ENCODE measurements at places on chromosomes 4 and X.
A peak's percentile ranks its signal among the peaks of the same experiment; 100 is the strongest.

DNA sequence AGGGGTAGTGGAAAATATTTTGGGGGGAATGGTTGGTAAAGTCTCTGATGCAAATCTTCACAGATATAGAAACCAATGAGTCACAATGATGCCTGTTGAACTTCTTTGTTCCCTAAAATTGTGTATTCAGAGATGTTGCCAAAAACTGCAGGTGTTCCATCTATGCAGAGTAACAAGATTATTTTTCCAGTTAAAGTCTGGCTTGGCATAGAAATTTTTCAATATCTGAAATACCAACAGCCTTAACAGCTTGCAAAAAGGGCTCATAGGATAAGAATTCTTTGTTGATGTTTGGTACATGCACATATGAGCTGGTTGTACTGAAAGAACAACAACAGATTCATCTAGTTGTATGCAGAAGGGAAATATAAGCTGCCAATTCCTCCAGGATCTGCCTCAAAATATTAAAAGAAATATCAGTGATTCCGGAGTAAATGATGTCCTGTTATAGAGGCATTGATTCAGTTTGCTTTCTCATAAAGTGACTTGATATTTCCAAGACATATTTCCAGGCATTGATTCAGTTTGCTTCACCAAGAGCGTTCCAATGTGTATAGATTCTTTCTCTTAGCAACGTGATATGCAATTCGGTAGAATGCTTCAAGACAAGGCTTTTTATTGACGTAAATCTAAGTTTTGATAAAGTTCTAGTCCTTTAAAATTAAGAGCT lies 564.4 kb downstream of the TMA16 start:
- DNase-seq = no peak

DNA sequence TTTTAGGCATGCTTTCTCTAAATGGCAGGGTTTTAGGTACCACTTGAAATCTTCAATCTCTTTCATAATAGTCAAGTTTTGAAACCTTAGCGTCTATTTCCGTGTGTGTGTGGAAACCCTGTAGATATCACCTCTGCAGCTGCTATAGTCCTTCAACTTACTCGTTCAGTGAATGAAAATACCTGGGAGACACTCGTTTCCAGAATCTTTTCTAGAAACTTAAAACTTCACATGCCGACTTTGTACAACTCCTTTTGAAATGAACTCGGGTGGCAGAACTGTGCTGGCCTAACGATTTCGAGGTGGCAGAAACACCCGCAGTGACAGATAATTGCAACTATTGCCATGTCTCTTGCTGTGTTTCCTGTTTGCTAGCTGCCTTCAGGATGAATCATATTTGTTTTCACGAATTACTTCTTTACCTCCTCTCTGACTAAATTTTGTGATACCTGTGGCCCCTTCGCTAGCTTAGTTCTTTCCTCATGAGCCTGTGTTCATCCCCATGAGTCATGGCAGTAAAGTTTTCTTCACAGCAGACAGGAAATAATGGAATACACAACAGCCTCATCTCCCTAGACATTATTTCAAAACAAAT lies 104.7 kb upstream of the SMIM10 start:
- DNase-seq = no peak

DNA sequence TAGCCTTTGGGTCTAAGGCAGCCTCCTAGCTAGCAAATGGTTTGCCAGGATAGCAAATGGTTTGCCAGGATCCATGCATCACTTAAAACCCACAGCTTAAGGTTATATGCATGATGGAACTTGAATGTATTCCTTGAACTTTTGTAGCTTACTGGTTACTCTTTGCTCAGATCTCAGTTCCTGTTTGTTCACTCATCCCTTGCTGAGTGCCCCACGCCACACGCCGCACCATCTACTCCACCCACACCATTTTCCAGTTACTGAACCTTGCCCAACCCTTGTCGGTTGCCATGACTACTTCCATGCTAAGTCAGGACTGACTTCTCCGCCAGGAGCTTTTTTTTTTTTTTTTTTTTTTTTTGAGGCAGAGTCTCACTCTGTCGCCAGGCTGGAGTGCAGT lies 29.5 kb upstream of the XIAP start:
- DNase-seq = no peak

- DNase-seq = no peak
Observed at GRCh38 chr4:85763202-85763601, 288.3 kb downstream of the ARHGAP24 start.

GRCh38 chr4:23324021-23324690 lies 565.7 kb downstream of the PPARGC1A start:
- DNase-seq = no peak

DNA sequence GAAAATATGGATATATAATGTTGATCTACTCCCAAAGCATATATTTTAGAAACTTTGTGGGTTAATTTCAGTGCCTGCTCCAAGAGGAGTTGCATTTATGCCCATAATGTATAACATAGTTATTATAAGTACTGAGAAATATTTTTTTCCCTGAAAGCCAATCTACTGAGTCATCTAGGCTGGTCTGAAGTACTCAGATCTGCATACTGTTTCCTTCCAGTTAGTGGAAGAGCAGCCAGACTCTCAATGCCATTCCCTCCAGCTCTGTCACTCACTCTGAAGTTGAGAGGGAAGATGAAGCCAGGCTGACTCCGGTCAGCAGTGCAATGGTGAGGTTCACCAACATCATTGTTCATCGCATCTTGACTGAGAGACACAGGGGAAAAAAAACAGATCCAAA lies 505.1 kb downstream of the PPARGC1A start:
- no peak for DNase-seq

GRCh38 chr4:180932370-180933001 lies 1310.7 kb upstream of the TENM3 start:
- DNase-seq = no peak

DNA sequence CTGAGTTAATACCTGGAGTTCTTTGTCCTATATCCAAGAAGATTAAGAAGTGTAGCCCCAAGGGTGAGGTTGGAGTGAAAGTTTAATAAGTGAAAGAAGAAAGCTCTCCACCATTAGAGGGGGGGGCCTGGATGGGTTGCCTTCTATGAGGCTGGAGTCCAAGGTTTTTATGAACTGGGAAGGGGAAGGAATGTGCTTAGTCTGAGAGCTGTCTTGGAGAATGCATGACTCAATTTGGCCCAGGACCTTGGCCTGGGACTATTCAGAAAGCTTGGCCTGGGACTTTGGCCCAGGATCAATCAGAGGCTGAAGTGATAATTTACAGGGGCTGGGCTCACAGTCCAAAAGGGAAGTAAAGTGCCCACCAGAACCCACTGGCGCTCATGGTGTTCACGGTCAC lies 1049.0 kb upstream of the GRIA3 start:
- peak; percentile 49 for DNase-seq

- no peak for DNase-seq
Observed at GRCh38 chr4:151983854-151984253, 223.0 kb upstream of the GATB start.

- no peak for DNase-seq
Observed at GRCh38 chr4:68985442-68985841, 33.8 kb upstream of the UGT2A3 start.

DNA sequence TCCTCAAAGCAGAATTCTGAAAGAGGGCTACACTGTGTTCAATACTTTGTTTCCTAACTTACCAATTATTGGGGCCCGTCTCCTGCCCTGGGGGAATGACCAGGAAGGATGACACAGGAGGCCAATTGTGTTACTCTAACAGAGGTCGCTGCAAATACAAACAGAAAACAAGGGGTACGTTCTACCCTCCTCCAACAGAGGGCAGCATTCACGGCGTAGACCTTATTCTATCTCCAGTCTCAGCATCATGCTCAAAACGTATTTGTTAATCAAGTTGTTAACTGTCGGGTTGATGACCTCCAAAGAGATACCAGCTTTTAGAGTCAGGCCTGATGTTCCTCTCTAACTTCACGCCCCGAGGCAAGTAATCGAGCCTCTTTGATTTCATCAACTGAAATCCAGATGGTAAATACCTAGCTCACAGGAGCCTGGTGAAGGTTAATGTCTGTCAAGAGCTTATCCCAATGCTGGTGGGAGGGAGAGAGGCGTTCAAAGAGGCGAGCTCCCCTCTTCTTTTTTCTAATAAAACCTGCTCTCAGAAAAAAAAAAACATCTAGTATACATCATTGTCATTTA lies 181.0 kb upstream of the KCNIP4 start:
- DNase-seq = no peak

- no peak for DNase-seq
Observed at GRCh38 chrX:109774136-109774535, 41.1 kb upstream of the ACSL4 start.

DNA sequence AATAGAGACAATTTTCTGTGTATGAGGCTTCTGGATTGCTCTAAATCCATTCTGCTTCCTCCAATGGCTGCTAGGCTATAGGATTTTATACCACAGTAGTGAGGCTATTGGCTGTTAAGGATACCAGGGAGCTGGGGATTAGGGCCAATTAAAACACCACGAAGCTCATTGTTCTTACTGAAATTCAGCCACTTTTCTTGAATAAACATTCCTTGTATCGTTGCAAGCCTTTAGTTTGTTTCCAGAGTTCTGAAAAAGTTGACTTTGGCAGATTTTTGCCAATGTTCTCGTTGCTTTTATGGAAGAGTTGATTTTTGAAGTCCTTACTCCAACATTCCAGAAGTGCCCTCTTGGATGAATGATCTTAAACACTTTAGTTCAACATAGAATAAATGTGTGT lies 238.4 kb upstream of the TEX13A start:
- DNase-seq = no peak

DNA sequence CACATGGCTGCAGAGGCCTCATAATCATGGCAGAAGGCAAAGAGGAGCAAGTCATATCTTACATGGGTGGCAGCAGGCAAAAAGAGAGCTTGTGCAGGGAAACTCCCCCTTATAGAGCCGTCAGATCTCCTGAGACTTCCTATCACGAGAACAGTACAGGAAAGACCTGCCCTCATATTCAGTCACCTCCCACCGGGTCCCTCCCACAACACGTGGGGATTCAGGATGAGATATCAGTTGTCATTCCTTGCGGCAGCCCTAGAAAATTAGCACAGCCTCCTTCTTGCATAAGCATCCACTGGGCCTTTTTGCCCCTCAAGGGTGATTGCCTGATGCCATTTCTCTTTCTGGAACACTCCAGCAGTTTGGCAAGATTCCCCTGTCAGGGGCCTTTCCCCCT lies 61.7 kb upstream of the STX18 start:
- no peak for DNase-seq

- no peak for DNase-seq
Observed at GRCh38 chrX:128250621-128251020, 198.4 kb upstream of the ACTRT1 start.

DNA sequence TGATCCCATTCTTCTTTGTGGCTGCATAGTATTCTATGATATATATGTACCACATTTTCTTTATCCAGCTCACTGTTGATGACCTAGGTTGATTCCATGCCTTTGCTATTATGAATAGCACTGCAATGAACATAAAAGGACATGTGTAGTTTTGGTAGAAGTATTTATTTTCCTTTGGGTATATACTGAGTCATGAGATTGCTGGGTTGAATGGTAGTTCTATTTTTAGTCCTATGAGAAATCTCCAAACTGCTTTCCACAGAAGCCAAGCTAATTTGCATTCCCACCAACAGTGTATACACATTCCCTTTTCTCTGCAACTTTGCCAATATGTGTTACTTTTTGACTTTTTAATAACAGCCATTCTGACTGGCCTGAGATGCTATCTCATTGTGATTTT lies 278.3 kb downstream of the PCDH18 start:
- DNase-seq = no peak

DNA sequence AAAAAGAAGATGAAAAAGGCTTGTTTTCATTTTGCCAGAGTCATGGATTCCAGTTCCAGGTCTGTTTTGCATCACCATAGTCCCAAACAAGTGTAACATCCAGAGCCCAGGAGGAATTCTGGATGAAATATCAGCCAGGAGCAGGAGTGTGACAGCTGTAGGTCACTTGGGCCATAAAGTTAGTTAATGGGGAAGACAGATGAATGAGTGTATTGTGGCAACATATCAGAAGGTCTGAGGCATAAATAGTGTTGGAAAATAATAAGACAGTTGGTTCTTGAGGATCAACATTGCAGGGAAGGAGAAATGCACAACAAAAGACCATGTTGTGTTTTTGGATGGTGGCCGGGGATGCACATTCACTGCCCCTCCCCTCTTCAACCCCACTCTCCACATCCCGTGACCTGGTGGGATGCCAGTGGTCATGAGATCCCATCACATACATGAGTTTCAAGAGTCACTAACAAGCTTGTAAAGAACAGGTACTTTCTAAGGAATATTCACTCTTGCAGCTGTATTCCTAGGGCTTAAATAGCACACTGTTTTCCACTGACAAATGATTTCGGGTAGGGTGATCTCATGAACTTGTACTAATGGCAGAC lies 83.1 kb upstream of the IGFBP7 start:
- DNase-seq = no peak

GRCh38 chrX:153736871-153737441 lies 12.3 kb downstream of the ABCD1 start:
- no peak for DNase-seq

- no peak for DNase-seq
Observed at GRCh38 chr4:163694385-163694784, 199.9 kb downstream of the TMA16 start.

GRCh38 chr4:12723849-12724447 lies 760.2 kb downstream of the RAB28 start:
- DNase-seq = no peak

- no peak for DNase-seq
Observed at GRCh38 chr4:25454476-25454875, 77.4 kb downstream of the ANAPC4 start.

DNA sequence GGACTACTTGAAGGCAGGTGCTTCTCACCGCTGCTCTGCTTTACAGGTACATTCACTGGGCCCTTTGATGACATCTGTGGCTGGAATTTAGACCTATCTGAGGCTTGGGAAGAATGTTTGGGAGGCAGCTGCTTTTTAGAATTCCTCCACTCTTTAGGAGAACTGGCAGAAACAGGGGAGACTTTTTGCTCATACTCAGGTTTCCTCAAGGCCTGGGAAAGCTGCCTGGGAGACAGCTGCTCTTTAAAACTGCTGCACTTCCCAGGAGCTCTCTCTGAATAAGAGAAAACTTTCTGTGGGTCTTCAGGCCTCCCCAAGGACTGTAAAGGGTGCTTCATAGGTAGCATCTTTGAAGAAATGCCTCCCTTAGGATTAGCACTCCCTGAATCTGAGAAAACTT lies 14.3 kb downstream of the CT47C1 start:
- DNase-seq = no peak
